ENCODE measurements at places on chromosomes 11 and 22. TPM values are rescaled to one million over a fixed set of nuclear protein-coding genes. Genes with fewer than 3 reads are reported as not detected.

The TRIM6 gene
- 1.9 TPM for total RNA-seq

The OR5M8 gene
- not detected for total RNA-seq

The SLC6A5 gene
- not detected for total RNA-seq

The OR51B2 gene
- not detected for total RNA-seq

The OR52I1 gene
- not detected for total RNA-seq

The NDUFC2 gene
- 144 TPM for total RNA-seq

The LSP1 gene
- 62.6 TPM for total RNA-seq

The IL10RA gene
- total RNA-seq = 139 TPM

The PTPRCAP gene
- total RNA-seq = 22.0 TPM

The CTSF gene
- 33.4 TPM for total RNA-seq

The CDKN1C gene
- 44.8 TPM for total RNA-seq

The SIRT3 gene
- 36.7 TPM for total RNA-seq

The CECR2 gene
- 9.2 TPM for total RNA-seq

The MMP3 gene
- not detected for total RNA-seq

The FOSL1 gene
- 1.8 TPM for total RNA-seq

The C22orf42 gene
- not detected for total RNA-seq

The ARHGAP1 gene
- total RNA-seq = 54.4 TPM

The PRODH gene
- 133 TPM for total RNA-seq

The PRRG4 gene
- total RNA-seq = 9.1 TPM

The MLC1 gene
- total RNA-seq = 0.78 TPM

The TBX10 gene
- not detected for total RNA-seq

The CREBZF gene
- 103 TPM for total RNA-seq

The TRPT1 gene
- 27.2 TPM for total RNA-seq

The TMPRSS13 gene
- total RNA-seq = 6.1 TPM

The MAJIN gene
- not detected for total RNA-seq

The SPDYC gene
- total RNA-seq = not detected

The SYT13 gene
- total RNA-seq = 0.78 TPM

The GLYATL2 gene
- total RNA-seq = not detected

The IL17REL gene
- not detected for total RNA-seq

The RABL2B gene
- 36.1 TPM for total RNA-seq

The BTG4 gene
- total RNA-seq = not detected

The NR1H3 gene
- total RNA-seq = 101 TPM

The SCGB2A2 gene
- total RNA-seq = not detected

The TRIM49C gene
- total RNA-seq = not detected

The CYP2D6 gene
- total RNA-seq = 1.9 TPM

The MYOD1 gene
- total RNA-seq = not detected

The OR56B1 gene
- total RNA-seq = not detected

The CRYBB2 gene
- total RNA-seq = 0.30 TPM

The PRR14L gene
- total RNA-seq = 41.1 TPM

The NDUFS3 gene
- 92.6 TPM for total RNA-seq

The RIBC2 gene
- 16.7 TPM for total RNA-seq

The OR10D3 gene
- not detected for total RNA-seq

The DNAJB13 gene
- total RNA-seq = 16.5 TPM

The HBB gene
- total RNA-seq = 287 TPM

The OR8D4 gene
- not detected for total RNA-seq

The OR10A2 gene
- total RNA-seq = not detected

The OR52N2 gene
- total RNA-seq = not detected

The MMP11 gene
- total RNA-seq = not detected

The ATP5MG gene
- total RNA-seq = 35.6 TPM

The AGBL2 gene
- 15.7 TPM for total RNA-seq

The OR2AG2 gene
- 0.13 TPM for total RNA-seq

The LYVE1 gene
- 46.8 TPM for total RNA-seq

The BTBD18 gene
- not detected for total RNA-seq

The SMIM38 gene
- total RNA-seq = 0.10 TPM

The GSTT2 gene
- total RNA-seq = not detected

The MPPED2 gene
- 0.57 TPM for total RNA-seq

Data from upper lobe of left lung (tissue), 6 donors.